ENCODE measurements at places on chromosomes 6 and 20. TPM values are rescaled to one million over a fixed set of nuclear protein-coding genes. Genes with fewer than 3 reads are reported as not detected.

Gene BTNL2
- total RNA-seq: not detected

Gene KHDRBS2
- total RNA-seq: 7.7 TPM

Gene DLK2
- 0.37 TPM for total RNA-seq

Gene ROMO1
- total RNA-seq: 173 TPM

Gene LRRC1
- total RNA-seq: 16.2 TPM

Gene ULBP2
- total RNA-seq: not detected

Gene LY6G6D
- not detected for total RNA-seq

Gene GLP1R
- total RNA-seq: 2.6 TPM

Gene TREM2
- not detected for total RNA-seq

Gene NHLRC1
- 0.58 TPM for total RNA-seq

Gene MAS1
- not detected for total RNA-seq

Gene OOEP
- total RNA-seq: not detected

Gene MAFB
- 1.8 TPM for total RNA-seq

Gene ELOVL4
- total RNA-seq: 15.1 TPM

Gene GPR63
- total RNA-seq: 11.3 TPM

Gene EYA4
- 0.17 TPM for total RNA-seq

Gene GNMT
- 1.8 TPM for total RNA-seq

Gene FGD2
- 0.32 TPM for total RNA-seq
